ENCODE measurements at places on chromosomes 1 and 21.

- no peak for DNase-seq
Observed at GRCh38 chr1:93770640-93771039, 89.0 kb upstream of the BCAR3 start.

- no peak for DNase-seq
Observed at GRCh38 chr1:93704052-93704451, 22.4 kb upstream of the BCAR3 start.

DNA sequence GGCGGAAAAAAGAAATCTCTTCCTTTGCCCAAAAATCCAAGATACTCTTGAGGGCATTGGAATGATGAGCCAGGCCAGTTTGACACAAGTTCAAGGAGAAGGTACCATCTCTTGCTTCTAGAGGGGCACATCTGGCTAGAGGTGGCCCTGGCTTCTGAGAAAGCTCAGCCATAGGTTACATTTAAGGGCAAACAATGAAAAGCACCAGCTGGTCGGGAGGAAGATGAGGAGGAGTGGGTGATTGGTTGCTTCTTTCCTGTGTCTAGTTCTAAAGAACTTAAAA lies 132.0 kb downstream of the DHRS3 start:
- no peak for DNase-seq

GRCh38 chr1:182720463-182720862 lies 36.1 kb upstream of the RGS8 start:
- DNase-seq, result no peak

DNA sequence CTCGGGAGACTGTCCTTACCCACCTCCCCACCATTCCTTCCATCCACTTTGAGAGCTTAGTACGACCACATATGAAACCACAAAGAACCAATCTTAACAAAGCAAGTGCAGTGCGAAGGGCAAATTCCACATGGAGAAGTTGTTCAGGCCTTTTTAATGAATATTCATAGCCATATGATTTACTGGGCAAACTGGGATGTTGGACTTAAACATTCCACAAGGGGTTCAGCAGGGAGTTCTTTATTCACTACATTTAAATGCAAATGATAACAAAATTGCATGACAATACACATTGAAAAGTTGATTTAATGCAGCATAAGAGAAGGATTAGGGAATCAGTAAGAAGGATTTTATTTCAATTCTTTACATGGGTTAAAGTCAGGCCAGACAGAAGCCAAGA lies 14.7 kb downstream of the NMNAT2 start:
- DNase-seq, result no peak

DNA sequence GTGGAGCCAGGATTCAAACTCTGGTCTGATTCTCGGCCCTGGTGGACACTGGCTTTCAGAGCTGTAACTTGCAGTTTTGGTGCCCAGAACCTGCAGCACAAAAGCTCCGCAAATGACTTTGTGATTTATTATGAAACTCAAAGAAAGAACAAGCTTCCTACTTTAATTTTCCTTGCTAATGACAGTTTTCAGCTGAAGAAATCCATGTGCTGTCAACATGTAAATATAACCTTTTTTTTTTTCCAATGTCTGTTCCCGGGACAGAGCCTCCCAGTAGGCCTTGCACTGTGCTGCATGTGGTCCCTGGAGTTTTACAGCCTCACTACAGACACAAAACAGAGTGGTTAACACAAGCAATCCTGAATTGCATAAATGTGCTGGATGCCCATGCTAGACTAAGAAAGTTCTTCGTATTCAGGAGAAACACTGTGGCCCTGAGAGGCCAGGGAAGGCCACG lies 62.3 kb upstream of the ANGPTL1 start:
- no peak for DNase-seq

DNA sequence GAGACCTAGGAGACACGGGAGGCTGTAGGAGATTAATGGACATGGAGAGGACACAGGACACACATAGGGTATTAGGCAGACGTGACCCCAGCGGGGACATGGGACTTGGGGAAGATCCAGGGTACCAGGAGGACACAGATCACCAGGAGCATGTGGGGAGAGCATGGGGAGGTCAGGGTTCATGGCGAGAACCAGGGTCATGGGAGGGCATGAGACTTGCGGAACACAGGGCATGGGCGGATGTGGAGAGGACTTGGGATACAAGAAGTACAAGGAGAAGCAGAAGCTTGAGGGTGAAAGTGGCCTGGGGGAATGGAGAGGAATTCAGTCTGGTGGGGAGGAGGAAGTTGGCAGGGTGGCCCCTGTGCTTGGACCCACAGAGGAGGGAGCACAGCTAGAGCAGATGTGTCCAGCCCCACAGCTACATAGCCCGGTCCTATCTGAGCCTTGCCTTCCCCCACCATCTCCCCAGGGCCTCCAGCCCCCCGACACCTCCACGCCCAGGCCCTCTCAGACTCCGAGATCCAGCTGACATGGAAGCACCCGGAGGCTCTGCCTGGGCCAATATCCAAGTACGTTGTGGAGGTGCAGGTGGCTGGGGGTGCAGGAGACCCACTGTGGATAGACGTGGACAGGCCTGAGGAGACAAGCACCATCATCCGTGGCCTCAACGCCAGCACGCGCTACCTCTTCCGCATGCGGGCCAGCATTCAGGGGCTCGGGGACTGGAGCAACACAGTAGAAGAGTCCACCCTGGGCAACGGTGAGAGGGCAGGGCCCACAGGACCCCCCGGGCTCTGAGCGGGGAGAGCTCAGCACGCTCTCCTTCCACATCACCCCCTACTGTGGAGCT lies 12.1 kb downstream of the TIE1 start:
- DNase-seq, result no peak

GRCh38 chr1:159120317-159120716 lies 43.8 kb upstream of the AIM2 start:
- no peak for DNase-seq

DNA sequence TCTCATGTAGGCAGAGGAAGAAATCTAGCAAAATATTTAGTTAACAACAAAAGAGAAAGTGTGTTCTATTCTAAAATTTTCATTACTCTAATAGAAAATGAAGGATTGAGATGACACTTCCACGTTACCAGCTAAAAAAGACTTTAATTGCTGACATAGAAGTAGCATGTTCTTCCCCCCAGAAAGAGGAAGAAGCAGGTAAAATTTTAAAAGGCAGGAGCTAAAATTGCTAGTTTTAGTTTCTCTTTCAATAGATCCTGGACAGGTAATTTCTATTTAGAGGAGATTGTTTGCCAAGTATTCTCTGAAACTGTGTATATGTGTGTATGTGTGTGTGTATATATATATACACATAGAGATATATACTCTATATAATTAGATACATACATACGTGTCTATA lies 248.1 kb upstream of the FMN2 start:
- DNase-seq, result no peak

DNA sequence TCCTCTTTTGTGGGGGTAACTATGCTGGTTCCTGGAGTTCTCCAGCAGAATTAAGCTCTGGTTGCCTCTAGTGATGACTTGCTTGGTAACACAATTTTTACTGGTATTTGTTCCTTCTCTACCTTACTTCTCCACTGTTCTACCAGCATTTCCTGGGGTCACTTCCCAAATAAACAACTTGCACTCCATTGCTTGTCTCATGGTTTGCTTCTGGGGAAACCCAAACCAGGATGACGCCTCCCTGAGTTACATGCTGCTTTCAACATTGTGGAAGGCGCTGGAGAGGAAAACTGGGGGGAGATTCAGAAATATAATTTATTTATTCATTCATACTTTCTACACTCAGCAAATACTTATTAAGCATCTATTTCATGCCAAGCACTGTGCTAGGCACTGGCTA lies 55.3 kb upstream of the AK4 start:
- DNase-seq, result no peak

- DNase-seq, result no peak
Observed at GRCh38 chr21:41589131-41589530, 81.2 kb upstream of the TMPRSS2 start.

GRCh38 chr1:78141531-78142231 lies 95.9 kb downstream of the GIPC2 start:
- DNase-seq, result no peak

- peak; percentile 62 for DNase-seq
Observed at GRCh38 chr1:36155408-36156328, at the start of gene MAP7D1. MAP7D1 (plus strand) TSS chr1:36156160; CDS start chr1:36156418, 258 bp downstream.

DNA sequence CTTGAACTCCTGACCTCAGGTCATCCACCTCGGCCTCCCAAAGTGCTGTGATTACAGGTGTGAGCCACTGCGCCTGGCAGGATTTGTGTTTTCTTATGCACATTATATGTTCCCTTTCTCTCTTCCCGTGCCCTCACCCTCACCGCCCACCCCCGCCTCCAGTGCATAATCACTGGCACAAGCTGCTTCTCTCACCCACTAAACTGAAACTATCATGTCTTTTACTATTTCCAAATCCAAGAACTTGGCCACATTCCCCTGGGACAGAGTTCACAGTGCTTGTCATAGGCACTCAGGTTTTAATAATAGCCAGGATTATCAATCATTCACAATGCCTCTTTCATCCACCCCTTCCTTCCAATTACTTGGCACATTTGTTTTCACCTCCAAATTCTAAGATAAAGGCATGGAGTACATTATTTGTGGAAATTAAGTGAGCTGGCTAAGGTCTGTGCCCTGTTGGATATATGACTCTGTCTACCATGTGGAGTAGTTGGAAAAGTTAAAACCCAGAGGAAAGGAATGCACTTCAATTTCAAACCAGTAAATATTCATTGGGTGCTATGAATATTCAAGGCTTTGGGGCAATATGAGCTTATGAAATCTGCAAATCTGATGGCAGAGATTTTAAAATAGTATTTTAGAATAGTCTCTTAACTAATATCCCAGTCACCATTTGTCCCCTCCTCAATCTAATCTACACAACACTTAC lies 17.6 kb upstream of the MAPKAPK2 start:
- no peak for DNase-seq

GRCh38 chr1:14328685-14329084 lies 269.8 kb upstream of the KAZN start:
- no peak for DNase-seq

DNA sequence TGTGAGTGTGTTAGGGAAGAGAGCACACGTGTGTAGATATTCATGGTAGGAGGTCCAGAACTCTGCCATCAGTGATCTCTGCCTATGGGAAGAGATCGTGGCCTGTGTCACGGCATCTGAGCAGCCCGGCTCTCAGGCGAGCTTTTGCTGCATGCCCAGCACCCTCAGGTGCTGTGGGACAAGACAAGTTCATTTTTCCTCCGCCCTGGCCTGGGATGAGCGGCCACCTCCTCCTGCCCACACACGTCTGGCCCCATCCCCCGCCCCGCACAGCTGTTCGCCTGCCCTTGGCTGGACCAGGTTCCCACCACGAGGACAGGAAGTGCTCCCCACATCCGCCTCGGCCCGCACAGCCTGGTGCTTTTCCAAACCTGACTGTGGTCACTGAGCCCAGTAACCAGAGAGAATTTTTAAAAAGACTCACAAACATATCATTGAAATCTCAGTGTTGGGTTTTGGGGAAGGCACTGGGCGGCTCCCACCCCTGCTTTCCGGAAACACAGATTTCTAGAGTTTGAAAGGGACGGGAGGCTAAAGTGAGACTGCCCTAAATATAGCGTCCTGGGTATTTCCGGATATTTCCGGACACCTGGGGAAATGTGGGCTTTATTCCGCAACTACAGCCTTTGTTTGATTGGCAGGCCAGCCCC lies 18.0 kb downstream of the BMP8A start:
- DNase-seq, result no peak

- no peak for DNase-seq
Observed at GRCh38 chr1:227709451-227709850, 25.7 kb downstream of the JMJD4 start.

- no peak for DNase-seq
Observed at GRCh38 chr21:41322496-41323382, 6.1 kb downstream of the FAM3B start.

- no peak for DNase-seq
Observed at GRCh38 chr1:47216278-47217059, 15.6 kb downstream of the TAL1 start.

- DNase-seq, result no peak
Observed at GRCh38 chr1:41174170-41174569, 67.9 kb downstream of the SCMH1 start.

DNA sequence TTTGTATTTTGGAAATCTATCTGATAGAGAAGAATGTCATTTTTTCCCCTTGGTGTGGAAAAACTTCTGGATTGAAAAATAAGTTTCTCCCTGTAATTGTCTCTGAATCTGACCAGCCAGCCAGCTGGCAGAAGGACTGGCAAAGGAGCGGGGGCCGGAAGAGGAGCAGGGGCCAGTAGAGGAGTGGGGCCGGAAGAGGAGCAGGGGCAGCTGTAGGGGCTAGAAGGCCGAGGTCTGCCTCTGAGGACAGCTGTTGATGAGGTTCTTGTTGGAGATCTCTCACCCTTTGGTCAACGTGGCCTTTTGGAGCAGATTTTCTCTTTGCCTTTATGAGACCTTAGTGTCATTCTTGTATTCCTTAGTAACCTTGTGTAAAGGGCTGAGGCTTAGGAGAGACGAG lies 121.8 kb downstream of the GALNT2 start:
- DNase-seq, result no peak

- no peak for DNase-seq
Observed at GRCh38 chr1:5709461-5709975, 282.7 kb downstream of the NPHP4 start.

- DNase-seq, result no peak
Observed at GRCh38 chr1:27959792-27960603, at the start of gene XKR8. XKR8 (plus strand) TSS chr1:27959973; CDS start chr1:27960070, 97 bp downstream.

DNA sequence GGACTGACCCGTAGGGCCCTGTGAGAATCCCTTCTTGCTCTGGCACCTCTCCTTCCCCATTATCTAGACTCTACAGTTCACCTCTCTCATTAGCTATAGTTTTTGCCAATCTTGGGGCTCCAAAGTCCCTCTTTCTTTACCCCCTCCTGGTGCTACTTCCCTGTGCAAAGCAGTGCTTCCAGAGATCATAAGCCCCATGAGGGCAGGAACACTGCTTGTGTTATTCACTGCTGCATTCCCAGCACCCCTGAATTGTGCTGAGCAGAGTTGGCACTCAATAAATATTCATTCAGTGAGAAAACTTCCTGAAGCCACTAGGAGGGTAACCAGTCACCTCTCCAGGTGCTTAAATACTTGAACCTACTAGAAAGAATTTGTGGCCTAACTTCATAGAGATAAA lies 2.1 kb upstream of the H3-3A start:
- no peak for DNase-seq

DNA sequence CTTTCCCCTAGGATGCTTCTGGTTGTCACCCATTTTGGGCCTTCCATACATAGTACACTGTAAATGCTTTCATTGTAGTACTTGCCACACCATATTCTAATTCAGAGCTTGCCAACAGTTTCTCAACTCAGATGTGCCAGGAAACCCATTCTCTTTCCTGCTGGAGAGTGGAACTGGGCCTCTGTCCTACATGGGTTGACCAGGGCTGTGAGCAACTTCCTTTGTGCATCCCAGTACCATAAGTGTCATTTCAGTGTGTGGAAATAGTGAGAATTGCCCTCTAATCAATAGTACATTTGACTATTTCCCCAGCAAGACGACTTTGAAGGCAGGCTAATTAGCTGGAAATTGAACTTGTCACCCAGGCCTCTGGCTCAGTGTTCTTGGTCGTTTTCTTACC lies 74.8 kb downstream of the MTR start:
- no peak for DNase-seq

DNA sequence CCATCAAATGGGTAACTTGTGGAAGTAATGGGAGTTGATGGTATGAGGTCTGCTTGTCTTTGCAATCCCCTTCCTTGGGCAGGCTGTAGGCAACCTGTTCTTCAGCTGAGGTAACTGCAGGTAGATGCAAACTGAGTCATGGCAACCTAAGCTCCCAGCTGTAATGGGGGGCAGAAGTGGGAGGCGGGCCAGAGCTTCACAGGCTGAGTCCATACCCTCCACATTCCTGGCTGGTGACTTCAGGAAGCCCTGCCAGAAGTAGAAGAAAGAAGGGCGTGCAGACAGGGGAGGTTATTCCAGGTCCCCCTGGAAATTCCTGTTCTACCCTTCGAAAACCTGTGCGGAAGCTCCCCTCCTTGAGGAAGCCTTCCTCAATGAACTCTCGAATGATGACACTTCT lies 44.9 kb downstream of the ARHGEF11 start:
- no peak for DNase-seq

Measured in NCI-H2107 (cell line).